ENCODE measurements at places on chromosomes 1 and 21.

GRCh38 chr1:115118611-115119010 is 29.3 kb upstream of the TSPAN2 start:
- peak; percentile 63 for DNase-seq

- DNase-seq: peak; percentile 94
Measured at GRCh38 chr1:9700340-9700739, 48.8 kb downstream of the PIK3CD start.

DNA sequence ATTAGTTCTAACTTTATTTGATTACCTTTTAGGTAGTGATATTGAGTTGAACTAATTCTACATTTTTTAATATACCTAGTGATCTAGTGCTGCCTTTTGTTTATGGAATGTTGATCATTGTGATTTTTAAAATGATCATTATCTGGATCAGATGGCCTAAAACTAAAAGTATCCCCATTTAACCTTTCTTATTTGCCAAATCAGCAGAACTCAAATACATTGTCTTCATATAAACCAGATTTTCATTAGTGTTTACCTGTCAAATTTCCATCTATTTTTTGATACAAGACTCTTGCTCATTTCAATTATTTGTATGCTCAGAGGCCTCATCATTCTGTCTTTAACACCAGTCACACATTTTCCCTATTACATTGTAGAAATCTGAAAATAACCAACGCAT is 441.2 kb downstream of the PTPRC start:
- DNase-seq: no peak

GRCh38 chr1:181396811-181397210 is 86.5 kb upstream of the CACNA1E start:
- no peak for DNase-seq

DNA sequence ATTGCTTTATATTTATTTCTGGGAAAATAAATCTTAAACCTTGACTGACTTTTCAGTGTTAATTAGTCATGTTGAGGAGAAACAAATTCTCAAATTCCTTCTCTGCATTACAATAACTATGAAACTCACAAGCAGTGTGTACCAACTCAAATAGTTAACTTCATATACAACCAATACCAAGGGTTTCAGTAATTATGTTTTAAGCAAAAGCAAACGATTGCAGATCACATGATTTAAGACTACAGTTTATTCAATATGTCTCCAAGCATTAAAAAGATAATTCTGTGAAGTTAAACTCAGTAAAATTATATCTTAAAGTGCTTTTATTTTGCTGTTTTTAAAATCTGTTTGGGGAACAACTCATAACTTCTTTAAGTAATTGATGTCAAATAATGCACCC is 28.6 kb downstream of the PCSK9 start:
- DNase-seq: no peak

- DNase-seq: no peak
Measured at GRCh38 chr21:42279341-42279871, 35.8 kb downstream of the TFF3 start.

DNA sequence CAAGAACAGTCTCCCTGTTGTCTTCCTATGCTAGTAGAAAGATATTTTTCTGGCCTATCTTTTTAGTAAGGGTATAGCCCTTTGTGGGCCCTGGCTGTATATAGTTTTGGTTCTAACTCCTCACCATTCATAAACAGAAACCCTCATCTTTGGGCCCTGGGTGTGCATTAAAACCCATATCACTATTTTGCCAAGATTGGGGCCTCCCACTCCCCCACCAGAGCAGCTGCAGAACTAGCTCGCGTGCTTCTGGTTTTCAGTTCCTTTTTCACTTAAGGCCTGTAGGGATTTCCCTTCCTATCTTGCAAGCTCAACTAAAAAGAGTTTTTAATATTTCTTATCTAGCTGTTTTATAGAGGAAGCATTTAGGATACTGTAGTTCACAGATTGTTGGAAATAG is 106.4 kb downstream of the RGL1 start:
- DNase-seq: no peak

DNA sequence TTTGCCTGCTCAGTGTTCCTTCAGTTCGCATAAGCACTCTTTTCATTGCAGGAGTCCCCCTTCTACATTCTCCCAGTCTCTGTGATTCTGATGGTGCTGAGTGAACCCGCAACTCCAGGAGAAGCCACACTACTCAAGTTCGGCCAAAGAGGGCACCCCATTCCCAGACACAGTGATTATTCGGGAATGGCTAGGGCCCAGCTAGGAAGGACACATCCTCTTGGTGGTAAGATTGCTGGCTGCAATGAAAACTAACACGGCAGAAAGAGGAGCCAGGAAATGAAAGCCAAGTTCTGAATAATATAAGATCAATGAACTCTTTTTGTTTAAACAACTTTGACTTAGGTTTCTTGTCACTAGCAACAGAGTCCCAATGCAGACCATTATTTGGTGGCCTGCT is 14.9 kb downstream of the CREG1 start:
- DNase-seq: peak; percentile 16
